ENCODE measurements at places on chromosomes 13 and 19.

GRCh38 chr13:46403851-46404732 is 17.0 kb upstream of the RUBCNL start:
- DNase-seq: no peak

GRCh38 chr13:40254394-40254793 is 412.0 kb downstream of the FOXO1 start:
- DNase-seq: no peak

DNA sequence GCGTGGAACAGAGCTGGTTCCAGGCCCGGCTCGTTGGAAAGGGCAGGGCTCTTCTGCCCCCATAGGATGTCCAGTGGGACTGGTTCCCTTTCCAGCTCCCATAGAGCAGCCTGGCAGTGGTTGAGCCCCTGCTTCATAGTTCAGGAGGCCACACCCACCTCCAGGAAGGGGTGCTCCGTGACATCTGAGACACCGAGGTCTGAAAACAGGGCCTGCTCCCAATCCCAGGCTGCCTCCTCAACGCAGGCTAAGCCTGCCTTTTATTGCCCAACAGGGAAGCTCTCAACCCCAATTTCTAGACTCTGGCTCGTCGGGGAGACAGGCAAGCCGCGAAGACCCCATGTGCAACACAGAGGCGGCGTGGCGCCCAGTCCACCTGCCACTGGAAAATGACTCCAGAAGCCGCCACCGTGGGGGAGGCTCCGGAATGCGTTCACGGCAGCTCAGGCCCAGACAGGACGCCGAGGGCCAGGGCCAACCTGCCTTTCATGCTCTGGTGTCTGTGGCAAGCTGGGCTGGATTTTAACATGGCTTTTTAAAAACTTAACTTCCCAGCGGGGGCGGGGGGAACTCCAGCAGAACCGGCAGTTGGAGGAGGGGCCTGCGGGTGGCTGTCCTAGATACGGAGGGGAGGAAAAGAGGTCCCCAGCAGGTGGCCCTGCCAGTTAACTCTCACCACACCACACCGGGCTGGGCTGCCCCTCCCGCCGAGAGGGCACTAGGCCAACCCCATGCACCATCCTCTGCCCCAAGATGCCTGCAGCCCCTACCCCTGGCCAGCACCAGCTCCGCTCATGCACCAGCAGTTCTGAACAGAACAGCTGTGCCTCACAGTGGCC is 17.9 kb upstream of the TINCR start:
- DNase-seq: no peak

DNA sequence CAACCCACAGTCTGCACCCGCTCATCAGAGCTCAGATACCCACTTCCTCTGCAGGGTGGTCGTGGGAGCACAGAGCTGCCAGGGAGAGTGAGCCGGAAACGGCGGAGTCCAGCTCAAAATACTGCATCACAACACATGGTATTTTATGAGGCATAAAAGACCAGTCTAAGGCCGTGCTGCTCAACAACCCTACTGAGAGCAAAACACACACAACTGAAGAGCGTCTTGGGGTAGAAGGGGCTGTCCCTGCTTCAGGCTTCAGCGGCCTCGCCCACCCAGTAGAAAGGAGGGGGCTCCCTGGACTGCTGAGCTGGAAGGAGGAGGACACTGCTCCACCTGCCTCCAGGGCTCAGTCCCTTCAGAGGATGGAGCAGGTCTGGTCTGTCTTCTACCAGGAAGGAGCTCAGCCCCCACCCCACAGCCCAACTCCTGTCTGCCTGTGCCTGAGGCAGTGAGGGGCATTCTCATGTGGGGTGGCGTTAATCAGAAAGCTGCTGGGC is 36.9 kb downstream of the NAXD start:
- no peak for DNase-seq

DNA sequence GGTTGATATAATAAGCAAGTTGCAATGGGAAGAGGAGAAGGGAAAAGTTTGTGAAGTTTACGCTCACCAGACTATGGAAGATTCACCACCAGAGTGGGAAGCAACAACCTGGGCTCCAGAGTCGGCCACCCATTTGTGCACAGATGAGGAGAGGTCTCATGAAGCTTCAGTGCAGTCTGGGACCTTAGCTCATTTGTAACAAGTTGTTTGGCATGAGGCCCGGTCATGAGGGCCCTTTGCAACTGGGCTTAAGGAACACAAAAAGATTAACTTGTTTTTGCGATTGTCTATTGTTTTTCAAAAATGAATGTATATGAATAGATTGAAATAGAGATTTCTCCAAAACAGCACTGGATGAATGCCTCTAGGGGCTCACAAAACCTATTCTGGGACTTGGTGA is 94.2 kb downstream of the ZNF737 start:
- DNase-seq: no peak

DNA sequence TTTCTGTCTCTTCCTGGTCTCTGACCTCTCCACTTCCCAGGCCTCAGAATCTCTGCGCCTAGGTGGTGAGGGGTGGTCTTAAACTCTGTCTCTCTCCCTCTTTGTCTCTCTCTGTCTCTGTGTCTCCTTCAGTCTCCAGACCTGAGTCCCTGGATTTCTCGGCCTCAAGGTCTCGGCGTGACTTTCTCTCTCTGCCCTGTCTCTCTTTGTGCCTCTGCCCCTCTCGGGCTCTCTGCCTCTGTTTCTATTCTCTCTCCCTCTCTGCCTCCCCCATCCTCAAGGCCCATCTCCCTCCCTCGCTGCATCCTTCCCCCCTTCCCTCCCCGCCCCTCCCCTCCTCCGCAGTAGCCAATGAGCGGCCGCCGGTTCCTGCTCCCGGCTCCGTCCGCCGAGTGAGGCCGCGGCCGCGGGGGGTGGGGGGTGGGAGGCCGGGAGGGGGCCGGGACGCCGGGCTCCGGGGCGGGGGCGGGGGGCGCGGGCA is at the start of gene CACNG7:
Gene CACNG7 (plus strand): TSS at position 344 of the 481 bp plus-strand sequence. CDS start 3,554 bp downstream, outside the sequence.
- DNase-seq: no peak

DNA sequence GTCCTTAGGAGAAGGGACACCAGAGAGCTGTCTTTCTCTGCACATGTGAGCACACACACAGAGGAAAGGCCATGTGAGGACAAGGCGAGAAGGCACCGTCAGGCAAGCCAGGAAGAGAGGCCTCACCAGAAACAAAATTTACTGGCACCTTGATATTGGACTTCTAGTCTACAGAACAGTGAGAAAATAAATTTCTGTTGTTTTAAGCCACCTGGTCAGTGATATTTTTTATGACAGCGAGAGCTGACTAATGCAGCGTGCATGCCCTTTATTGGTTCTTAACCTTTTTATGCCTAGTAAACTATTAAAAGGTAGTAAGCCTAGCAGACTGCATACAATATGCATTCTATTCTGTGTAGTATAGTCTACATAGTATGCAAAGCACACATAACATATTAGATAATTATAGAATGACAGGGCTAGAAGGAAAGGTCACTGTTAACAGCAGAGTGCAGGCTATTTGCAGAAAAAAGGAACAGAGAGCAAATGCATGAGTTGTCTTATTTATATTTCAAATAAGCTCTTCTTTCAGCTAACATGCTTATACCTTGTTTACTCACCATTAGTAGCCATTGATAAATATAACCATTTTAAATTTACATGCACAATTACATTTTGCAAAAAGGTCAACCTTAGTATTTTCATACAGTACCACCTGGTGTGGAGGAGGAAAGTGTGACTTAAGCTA is 25.2 kb upstream of the KATNAL1 start:
- no peak for DNase-seq

DNA sequence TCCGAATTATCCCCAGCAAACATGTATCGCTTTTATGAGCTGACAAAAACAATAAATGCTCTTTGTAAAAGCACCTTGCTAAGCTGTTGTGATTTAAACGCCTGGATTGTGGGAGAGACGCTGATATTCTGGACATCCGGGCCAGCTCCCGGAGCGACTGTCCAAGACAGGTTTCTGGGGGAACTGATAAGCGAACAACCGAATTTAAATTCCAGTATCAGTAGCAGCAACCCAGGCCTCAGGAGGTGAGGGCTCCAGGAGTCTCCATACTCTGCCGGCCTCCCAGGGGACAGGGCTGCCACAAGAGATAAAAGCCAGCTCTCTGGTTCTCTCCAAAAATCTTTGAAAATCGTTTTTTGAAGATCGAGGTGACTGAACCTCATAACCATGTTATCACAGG is 50.3 kb upstream of the VSTM2B start:
- no peak for DNase-seq

DNA sequence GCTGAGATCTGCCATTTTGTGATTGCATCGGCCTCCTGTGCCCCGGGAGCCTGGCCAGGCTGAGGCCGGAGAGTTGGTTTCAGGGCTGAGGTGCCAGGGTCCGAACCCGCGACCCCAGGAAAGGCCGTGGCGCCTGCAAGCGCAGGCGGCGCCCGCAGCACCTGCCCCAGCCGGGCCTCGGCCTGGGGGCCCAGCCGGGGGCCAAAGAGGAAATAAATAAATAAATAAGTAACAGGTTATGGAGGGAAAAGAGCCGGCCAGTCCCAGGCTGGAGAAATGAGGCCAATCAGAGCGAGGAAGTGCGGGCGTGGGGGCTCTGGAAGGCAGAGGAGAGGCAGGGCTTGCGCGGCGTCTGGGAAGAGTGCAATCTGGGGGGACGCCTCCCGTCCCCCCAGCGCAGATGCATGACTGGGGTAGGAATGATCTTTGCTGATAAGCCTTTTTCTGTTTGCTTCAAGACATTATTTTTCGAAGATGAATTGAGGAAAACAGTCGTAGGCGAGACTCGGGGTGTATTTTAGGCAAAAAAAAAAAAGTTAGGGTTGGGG is 145.6 kb upstream of the ZNF536 start:
- DNase-seq: no peak

GRCh38 chr13:48728876-48729275 is 75.1 kb downstream of the CYSLTR2 start:
- no peak for DNase-seq

GRCh38 chr13:74767050-74767449 is 632.8 kb upstream of the KLF12 start:
- DNase-seq: no peak

- DNase-seq: no peak
Measured at GRCh38 chr19:18496167-18496979, 25.5 kb downstream of the ELL start.

GRCh38 chr19:13012690-13013608 is 17.7 kb downstream of the NFIX start:
- no peak for DNase-seq

GRCh38 chr13:24672141-24673132 is 7.8 kb upstream of the ATP12A start:
- no peak for DNase-seq

GRCh38 chr19:57233207-57233606 is 2.4 kb downstream of the AURKC start:
- DNase-seq: no peak

DNA sequence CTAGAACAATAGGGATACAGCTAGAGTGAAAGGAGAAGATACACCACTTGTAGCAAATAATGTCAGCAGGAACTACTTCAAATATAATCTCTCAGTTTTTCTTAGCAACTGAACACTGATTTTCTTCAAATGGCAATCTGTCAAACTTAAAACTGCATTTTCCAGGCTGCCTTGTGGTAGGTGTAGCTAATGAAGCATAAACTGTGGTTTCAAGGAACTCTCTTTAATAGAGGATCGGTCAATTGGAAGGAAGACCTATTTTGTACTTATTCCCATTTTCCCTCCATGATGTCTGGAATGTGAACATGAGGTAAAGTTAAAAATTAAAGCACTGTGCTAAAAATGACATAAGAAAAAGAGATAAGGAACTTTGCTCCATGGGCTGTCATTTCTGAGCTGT is 1261.9 kb downstream of the PCDH17 start:
- DNase-seq: no peak

DNA sequence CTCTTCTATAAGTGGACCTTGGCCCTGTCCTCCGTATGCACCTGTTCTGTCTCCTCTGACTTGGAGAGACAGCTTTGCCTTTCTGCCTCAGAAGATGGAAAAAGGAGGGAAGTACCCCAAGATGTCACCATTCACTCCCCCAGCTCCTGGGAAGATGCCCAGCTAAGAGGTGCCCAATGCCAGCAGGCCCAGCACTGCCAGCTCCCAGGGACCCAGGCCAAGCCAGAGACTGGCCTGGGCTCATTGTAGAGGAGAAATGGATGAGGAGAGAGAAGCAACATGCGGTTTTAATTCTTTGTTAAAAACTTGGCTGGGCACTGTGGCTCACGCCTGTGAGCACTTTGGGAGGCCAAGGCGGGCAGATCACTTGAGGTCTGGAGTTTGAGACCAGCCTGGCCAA is 111.5 kb upstream of the ZNF507 start:
- no peak for DNase-seq

DNA sequence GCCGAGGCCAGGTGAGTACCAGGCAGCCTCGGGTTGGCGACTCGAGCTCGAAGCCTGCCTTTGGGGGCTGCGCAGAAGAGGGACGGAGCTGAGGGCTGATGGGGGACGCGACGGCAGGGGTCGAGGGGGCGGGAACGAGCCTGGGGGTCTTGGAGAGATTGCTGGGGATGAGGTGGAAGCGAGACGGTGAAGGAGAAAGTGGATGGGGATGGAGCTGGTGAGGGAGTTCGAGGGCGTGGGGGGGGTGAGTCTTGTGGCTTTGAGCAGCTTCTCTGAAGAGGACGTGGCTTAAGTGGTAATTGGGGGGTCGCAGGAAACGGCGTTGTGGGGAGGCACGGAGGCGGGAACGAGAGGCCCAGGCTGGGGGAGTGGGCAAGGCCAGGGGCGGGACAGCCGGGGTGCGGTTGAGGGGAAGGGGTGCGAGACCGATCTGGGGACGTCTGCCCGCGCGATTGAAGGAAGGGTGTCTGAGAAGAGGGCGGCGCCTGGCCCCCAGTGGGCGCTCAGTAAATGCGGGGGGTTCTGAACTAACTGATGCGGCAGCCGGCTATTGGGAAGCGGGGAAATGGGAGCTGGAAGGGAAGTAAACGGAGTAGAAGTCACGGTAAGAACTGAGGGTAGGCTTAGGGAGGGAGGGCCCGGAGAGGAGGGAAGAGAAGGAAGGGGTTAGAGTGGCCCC is 426 bp downstream of the MYO9B start:
- DNase-seq: no peak

DNA sequence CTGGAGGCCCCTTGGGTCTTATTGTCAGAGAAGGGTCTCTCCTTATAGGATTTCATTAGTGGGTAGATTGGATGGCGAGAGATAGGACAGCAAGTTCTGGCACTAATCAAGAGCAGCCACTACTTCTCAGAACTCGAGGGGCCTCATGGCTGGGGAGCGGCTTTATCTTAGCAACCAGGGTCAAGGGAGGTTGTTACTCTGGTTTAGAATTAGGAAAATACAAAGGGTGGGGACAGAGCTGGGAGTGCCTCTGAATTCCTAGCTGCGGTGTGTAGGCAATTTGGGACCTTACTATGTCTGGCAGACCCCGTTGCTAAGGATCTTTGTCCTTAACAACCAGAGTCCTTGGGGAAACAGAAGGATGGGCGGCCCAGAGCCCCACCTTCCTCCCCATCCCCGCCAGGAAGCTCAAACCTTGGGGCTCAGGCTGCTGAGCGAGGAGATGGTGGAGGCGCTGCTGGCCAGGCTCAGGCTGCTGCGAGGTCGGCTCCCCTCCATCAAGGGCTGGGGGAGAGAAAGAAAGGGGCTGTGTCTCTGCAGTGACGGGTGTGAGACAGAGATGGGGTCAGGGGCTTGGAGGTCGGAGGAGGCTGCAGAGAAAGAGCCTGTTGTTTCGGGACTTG is 1.2 kb downstream of the PLEKHA4 start:
- DNase-seq: no peak

DNA sequence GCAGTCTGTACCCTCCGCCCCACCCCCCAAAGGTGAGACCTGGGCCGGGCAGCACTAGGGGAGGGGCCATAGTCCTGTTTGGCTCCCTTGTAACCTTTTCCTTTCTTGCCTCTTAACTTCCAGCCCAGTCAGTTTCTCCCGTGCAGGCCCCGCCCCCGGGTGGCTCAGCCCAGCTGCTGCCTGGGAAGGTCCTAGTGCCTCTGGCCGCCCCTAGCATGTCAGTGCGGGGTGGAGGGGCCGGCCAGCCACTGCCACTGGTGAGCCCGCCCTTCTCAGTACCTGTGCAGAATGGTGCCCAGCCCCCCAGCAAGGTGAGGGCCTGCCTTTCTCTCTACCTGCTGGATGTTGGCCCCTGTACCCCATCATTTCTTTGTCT is 10.5 kb upstream of the PRR19 start:
- no peak for DNase-seq

Measured in GM12864 (cell line).